Stimulated activated CD8-positive, alpha-beta memory T cell treated with anti-CD3 and anti-CD28 coated beads, Interleukin-7, amount 100 ng/mL, for 24 hours (primary cell): ENCODE measurements at places on chromosomes 3 and 15.

DNA sequence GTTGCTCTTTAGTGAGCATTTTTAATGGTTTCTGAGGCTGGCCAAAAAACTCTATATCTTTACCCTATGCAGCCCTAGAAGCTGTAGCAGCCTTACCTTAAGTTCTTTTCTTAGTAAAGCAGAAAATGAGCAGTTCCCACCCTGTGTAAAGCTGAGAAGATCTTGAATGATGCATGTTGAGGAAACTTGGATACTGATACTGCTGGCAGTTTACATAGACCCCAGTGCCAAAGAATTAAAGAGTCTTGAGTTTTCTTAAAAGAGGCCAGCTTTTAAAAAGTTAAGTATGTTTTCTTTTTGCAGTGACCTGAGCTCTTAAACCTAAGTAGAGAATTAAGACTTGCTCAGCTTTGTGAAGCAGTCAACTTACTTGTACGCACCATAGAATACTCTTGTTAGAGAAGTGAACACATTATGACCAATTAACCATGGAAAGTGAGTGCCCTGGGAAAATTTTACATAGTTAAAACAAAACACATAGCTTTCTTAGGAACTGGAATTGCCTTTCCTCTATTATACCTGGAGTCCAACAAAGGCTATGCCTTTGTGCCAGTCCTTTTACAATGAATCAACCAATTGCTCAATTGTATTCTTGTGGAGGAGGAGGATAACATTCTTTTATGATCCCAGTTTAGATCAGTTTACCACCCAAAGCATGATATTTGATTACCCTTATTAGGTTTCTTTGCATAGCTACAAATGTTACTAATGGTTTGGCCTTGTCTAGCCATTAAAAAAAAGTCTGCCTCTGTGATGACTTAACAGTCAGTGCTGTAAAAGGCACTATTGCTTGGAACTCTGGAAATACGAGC lies 28.4 kb downstream of the PLS1 start:
- no peak for DNase-seq

DNA sequence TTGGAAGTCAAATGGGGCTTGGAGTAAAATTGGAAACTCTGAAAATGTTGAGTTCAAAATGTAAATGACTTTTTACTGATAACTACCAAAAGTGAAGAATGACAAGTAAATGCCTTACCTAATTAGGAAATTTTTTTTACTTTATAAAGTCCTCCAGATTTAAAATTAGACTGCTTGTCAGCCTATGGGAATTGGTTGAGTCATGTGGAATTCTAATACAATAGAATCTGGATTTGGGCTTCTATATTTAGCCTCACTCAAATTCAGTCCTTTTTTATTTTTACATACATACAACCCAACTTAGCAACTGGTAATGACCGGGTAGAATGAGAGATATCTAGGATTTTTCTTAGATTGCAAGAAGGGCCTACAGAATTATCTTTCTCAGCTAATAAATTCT lies 158.9 kb upstream of the CADPS start:
- DNase-seq = no peak

GRCh38 chr3:196604548-196604947 lies 34.9 kb upstream of the NRROS start:
- no peak for DNase-seq

DNA sequence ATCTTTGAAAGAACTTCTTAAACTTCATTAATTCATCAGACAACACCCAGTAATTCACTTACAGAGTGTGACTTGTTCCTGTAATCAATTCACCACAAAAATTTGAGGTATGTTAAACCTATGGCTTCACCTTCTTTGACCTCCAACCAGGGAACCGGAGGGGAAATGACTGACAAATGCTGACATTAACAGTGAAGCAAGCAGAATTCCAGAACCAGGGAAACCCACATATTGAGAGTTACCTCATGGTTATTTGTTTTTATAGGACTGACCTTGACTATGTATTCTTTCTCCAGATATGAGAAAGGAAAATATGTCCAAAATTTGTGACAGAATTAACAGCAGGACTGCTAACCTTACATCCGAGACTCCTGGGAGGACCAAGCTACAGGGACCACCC lies 2.7 kb downstream of the P3H2 start:
- DNase-seq = no peak

DNA sequence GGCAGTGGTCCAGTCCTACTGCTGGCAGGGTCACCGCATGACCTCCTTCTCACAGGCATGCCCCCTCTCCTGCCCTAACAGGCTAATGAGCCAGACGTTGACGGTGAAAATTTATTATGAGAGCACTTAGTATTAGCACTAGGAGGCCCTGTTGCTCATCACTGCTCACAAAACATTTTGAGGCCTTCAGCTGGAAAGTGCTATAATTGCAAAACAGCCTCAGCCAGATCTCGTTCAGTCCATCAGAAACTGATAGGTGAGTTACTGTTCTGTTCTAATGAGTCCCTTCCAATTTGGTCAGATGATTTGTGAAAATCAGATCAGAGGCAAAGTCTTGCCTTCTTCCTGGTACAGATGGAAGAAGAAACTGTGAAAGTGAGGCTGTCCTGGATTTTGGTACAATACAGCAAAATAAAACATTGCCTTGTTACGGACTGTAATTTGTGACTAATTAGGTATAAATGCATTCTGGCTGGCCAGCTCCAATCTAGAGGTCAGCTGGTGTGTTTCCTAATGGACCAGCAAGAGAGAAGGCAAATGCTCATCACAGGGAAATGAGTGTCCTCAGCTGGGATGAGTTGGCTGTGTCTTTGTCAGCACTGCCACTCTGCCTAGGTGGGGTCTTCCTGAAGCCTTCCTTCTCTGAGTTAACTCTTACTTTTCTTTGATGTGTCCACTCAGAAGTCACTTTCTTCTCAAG lies 316.8 kb downstream of the CHST2 start:
- DNase-seq = no peak

GRCh38 chr3:120420928-120421551 lies 29.8 kb downstream of the FSTL1 start:
- no peak for DNase-seq

DNA sequence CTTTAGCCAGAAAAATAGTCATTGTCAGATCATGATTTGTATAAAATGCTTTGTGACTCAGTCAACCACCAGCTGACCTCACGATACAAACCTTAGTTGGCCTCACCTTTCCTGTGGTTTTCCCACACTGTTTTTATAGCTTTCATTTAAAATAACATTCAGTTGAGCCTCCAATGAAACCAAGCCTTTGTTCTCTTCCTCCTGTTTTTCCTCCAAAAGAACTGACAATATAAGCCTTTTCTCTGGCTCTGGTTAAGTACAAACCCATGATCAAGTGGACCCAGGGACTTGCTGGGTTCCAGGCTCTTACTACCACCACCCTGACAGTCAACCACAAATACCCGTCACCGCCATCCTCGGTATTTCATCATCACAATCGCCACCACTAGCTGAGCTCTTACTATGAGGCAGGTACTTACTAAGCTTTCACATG lies 81.7 kb downstream of the TAMM41 start:
- DNase-seq = no peak

- DNase-seq = no peak
Measured at GRCh38 chr3:32972482-32973146, 21.2 kb downstream of the CCR4 start.

DNA sequence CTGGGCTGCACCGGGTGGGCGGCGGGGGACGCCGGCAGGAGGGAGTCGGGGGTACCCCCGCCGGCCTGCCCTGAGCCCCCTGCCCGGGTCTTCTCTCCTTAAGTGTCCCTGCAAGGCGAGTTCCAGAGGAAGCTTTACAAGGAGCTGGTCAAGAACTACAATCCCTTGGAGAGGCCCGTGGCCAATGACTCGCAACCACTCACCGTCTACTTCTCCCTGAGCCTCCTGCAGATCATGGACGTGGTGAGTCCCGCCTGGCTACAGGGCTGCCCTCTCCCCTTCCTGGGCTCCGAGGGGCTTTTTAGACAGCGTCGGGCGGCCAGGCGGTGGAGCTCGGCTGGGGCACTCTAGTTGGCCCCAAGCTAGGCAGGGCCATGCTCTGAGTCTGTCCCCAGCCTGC lies 480 bp downstream of the CHRNA7 start:
- no peak for DNase-seq

DNA sequence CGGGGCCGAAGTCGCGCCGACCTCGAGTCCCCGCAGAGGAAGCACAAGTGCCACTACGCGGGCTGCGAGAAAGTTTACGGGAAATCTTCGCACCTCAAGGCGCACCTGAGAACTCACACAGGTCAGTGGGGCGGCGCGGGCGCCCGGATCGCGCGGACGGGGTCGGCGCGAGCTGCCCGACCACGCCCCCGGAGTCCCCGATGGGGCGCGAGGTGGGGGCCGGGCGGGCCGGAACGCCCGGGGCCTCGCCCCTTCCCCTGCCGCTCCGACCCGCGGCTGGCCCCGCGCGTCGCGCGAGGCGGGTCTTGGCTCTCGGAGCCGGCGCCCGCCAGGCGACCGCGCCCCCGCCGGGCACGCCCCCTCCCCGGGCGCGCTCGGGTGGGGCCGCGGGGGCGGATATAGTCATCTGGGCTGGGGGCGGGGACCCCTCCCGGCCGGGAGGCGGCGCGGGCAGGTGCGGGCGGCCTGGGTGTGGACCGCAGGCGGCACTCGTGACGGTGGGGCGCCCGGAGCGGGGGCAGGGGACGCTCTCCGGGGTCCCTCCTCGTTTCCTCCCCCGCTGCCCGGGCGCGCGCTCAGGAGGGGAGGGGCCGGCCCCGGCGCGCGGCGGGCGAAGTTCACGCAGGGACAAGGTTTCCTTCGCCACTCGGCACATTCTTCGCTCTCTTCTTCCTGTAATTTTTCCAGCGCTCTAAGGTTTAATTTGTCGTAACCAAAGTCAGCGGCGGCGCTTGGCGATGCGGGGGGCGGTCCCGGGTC lies 1.2 kb downstream of the KLF13 start:
- DNase-seq = no peak

GRCh38 chr3:66138336-66139313 lies 82.2 kb upstream of the SLC25A26 start:
- DNase-seq = no peak

- no peak for DNase-seq
Measured at GRCh38 chr3:89314454-89315098, 207.2 kb downstream of the EPHA3 start.

DNA sequence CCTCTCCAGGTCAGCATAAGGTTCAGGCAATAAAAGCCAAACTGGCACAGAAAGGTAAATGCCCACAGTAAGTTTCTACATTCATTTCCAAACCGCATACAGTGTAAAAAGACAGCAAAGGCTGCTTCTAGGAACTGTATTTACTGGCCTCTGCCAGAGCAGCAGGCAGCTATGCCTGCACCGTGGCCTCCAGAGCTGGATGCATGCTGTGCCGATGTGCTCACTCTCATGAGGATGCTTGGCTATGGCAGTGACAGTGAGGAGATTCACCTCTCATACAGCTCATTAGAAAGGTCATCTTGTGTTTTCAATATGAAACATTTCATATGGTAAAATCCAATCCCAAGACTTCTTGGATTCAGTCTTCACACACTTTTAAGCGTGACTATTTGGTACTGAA lies 50.3 kb downstream of the UBP1 start:
- no peak for DNase-seq

DNA sequence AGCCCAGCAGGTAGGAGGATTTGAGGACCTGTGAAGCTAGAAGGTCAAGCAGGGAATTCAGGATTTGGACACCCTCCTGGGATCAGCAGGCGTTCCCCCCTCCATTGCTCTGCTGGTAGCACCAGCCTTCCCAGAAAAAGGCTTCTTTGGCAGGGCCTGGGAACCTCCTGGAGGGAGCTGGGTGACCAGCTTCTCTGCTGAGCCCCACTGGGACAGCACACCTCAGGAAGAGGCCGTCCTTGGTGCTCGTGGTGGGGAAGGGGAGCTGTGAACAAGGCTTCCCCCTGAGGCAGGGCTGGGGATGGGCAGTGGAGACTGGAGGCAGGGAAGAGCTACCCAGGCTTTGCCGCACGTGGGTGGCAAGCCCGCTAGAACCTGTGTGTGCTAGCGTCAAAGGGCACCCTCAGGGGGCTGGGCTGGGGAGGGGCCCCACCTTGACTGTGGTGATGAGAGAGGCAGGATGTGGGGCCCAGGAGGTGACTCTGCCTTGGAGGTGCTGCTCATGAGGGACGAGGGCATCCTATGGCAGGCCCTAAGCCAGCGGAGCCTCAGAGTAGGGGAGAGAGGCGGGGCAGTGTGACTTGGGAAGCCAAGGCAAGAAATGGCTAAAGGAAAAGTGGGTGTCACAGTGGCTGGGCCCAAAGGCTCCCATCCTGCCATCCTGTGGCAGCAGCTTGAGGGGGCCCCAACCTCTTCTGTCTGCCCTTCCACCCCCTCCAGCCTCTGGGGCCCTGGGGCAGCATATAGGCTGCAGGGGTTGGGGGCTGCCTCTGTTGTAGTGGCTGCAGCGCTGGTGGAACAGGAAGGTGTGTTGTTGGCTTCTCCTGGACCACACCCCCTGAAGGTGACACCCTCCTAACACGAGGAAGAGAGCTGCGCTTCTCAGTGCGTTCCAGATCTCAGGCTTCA lies 20.7 kb downstream of the KLF13 start:
- peak; percentile 61 for DNase-seq
